ENCODE measurements at places on chromosomes 12 and 14. TPM values are rescaled to one million over a fixed set of nuclear protein-coding genes. Genes with fewer than 3 reads are reported as not detected.

The SNAPC1 gene
- 27.8 TPM for total RNA-seq

The SYT1 gene
- 36.9 TPM for total RNA-seq

The CORO1C gene
- total RNA-seq, result 128 TPM

- no peak overlapping the region for H3K4me3 ChIP-seq
- no peaks in the 10 kb centered on the region for H3K36me3 ChIP-seq
- no peaks in the 10 kb centered on the region for H3K27me3 ChIP-seq
- H3K4me1 ChIP-seq, result no peaks in the 10 kb centered on the region
- no peak for DNase-seq
- H3K27ac ChIP-seq, result no peak overlapping the region
These were observed 594.4 kb downstream of the FLRT2 start for GRCh38 chr14:86124328-86124727.

DNA sequence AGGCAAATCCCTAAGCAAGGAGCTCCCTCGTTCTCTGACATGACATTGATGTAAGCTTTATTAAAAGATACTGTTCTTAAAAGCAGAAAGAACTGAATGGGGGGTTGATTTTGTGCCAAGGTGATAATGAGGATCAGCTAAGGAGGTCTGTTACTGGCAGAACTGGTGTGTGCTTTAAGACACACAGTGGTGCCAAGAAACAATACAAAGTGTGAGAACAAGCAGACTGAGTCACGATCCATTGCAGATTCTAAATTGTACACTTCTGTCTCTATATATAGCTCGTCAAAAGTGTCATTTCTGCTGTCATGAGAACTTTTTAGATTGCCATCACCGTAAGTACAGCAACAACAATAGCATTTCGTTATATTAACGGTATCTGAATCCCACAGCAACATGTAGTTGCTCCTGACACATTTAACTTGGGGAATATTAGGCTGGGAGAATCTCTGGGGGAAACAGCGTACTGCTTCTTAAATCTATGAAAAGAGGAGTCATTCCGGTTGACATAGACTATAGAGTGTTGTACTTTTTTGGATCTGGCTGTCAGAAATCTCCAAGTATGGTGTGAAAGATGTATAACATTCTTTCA, 151.3 kb upstream of the PRKD1 start:
- no peak overlapping the region for H3K4me3 ChIP-seq
- H3K27me3 ChIP-seq, result no peaks in the 10 kb centered on the region
- no peaks in the 10 kb centered on the region for H3K36me3 ChIP-seq
- H3K27ac ChIP-seq, result no peak overlapping the region

The LTB4R2 gene
- 1.8 TPM for total RNA-seq

The KLHL28 gene
- total RNA-seq, result 14.8 TPM

DNA sequence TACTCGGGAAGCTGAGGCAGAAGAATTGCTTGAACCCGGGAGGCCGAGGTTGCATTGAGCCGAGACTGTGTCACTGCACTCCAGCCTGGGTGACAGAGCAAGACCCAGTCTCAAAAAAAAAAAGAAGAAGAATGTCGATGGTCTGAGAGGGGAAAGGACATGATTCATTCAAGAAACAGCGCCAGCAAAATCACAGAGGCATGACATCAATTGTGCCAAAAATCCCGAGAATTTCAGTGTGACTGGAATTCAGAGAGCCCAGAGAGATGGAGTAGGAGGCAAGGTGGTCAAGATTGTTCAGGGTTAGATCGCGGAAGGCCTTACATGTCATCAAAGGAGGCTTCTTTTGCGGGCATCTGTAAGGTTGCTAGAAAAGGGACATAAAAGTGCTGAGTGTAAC, 483.3 kb downstream of the VRK1 start:
- H3K4me1 ChIP-seq, result peaks cover 8% of the 10 kb centered on the region
- H3K27me3 ChIP-seq, result no peaks in the 10 kb centered on the region
- no peak overlapping the region for H3K27ac ChIP-seq
- H3K4me3 ChIP-seq, result no peak overlapping the region

The ARHGDIB gene
- total RNA-seq, result not detected

DNA sequence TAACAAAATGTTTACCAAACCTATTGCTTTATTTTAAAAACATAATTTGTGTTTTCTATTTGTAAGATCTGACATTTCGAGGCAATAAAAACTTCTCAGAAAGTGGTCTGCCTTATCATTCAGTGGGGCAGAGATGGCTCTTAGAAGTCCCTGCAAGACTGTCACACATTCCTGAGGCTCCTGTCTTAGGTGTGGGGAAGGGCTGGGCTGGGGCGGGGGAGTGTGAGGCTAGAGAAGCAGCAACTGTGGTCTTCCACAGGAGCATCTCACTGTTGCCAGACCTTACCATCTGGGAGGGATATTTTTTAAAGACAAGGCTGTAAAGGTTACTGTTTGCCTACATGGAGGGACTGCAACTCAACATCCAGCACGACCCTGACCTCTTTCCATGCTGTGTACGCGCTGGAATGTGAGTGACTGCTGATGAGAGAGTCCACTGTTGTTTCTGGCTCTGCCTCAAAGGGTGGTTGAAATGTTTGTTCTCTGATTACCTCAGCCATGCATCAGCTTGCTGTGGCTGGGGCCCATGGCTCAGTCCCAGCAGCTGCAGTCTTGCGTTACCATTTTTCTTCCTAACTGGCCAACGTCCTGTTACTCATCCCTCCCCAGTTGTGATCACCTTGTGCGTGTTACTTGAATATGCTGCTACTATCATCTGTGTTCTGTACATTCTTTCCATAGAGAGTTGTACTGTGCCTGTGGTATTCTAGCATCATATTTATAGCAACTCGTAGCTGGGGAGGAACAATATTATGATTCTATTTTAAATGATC, 12.4 kb downstream of the ERG28 start:
- H3K27me3 ChIP-seq, result no peaks in the 10 kb centered on the region
- H3K27ac ChIP-seq, result no peak overlapping the region
- no peaks in the 10 kb centered on the region for H3K36me3 ChIP-seq
- no peak overlapping the region for H3K4me3 ChIP-seq

Measured in neural progenitor cell (in vitro differentiated cells).